ENCODE measurements at places on chromosomes 2 and 18.

- H3K4me1 ChIP-seq: no peaks in the 10 kb centered on the region
- H3K4me3 ChIP-seq: no peak overlapping the region
- H3K27ac ChIP-seq: no peak overlapping the region
- no peaks in the 10 kb centered on the region for H3K36me3 ChIP-seq
- H3K27me3 ChIP-seq: no peaks in the 10 kb centered on the region
Measured at GRCh38 chr2:147135376-147135775, 709.5 kb upstream of the ACVR2A start.

GRCh38 chr2:46926863-46927262, 11.3 kb upstream of the MCFD2 start:
- peaks cover 15% of the 10 kb centered on the region for H3K4me1 ChIP-seq
- H3K27me3 ChIP-seq: no peaks in the 10 kb centered on the region
- no peak overlapping the region for H3K27ac ChIP-seq
- DNase-seq: no peak
- H3K36me3 ChIP-seq: no peaks in the 10 kb centered on the region
- no peak overlapping the region for H3K4me3 ChIP-seq

DNA sequence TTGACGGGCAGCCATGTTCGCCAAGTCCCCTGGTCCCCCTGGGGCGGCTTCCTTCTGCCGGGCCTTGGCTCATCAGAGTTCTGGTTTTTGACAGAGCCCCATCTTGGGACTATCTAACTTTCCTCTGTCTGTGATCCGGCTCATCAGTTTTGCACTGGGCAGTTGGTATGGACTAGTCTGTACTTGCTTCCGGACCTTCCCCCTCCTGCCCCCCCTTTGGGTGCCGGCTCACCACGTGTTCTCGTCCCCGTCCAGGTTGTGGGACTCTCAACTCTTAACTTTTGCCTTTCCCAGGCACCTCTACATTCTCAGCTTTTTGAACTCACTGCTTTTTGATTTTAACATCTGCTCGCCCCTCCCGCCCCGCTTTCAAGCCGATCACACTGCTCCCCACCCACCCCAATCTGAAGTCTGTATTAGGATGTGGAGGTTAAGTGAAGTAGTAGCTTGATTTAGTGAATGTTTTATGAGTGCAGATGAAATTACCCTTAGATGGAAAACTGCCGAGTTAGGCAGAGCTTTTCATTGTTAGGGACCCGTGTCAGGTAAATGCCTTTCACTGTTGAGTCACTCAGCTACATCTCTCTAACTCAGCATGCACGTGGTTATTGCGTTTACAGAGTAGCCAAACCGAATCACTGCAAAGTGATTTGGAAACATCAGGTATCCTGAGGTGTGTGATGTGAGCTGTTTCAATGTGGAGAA, 874 bp downstream of the WDR43 start:
- H3K27ac ChIP-seq: peak overlapping the region; percentile 84
- peak overlapping the region; percentile 94 for H3K4me3 ChIP-seq
- no peaks in the 10 kb centered on the region for H3K36me3 ChIP-seq
- peaks cover 26% of the 10 kb centered on the region for H3K4me1 ChIP-seq
- H3K27me3 ChIP-seq: no peaks in the 10 kb centered on the region
- DNase-seq: peak; percentile 31

GRCh38 chr18:47893047-47893446, 37.4 kb downstream of the SMAD2 start:
- no peak overlapping the region for H3K27ac ChIP-seq
- no peak overlapping the region for H3K4me3 ChIP-seq
- no peaks in the 10 kb centered on the region for H3K27me3 ChIP-seq
- H3K36me3 ChIP-seq: peaks cover 2% of the 10 kb centered on the region
- peaks cover 22% of the 10 kb centered on the region for H3K4me1 ChIP-seq
- no peak for DNase-seq

DNA sequence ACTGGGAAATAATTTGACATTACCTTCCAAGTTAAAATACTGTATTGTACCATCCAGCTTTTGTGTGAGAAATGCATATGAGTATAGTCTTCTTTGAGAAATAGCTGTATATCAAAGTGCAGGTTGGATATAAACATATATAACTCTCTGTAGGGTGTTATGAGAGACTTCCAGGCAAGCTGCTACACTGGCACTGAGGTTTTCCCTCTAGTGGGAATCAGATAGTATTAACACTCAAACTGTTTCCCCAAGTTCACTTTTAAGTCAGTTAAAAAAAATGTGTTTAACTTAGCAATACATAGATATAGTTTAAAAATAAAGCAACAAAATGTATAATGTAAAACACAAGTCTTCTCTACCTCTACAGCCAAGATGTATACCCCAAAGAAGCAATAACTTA, 368.4 kb upstream of the SLC8A1 start:
- no peaks in the 10 kb centered on the region for H3K27me3 ChIP-seq
- no peaks in the 10 kb centered on the region for H3K36me3 ChIP-seq
- no peak overlapping the region for H3K27ac ChIP-seq
- H3K4me3 ChIP-seq: no peak overlapping the region

GRCh38 chr2:15594291-15595256, 2.9 kb downstream of the DDX1 start:
- H3K27ac ChIP-seq: no peak overlapping the region
- no peaks in the 10 kb centered on the region for H3K27me3 ChIP-seq
- H3K36me3 ChIP-seq: peaks cover 26% of the 10 kb centered on the region
- no peak overlapping the region for H3K4me3 ChIP-seq
- no peak for DNase-seq

GRCh38 chr2:169254774-169255173, 107.6 kb downstream of the LRP2 start:
- H3K4me1 ChIP-seq: no peaks in the 10 kb centered on the region
- DNase-seq: no peak
- H3K27me3 ChIP-seq: peaks cover 2% of the 10 kb centered on the region
- no peak overlapping the region for H3K27ac ChIP-seq
- H3K4me3 ChIP-seq: no peak overlapping the region

DNA sequence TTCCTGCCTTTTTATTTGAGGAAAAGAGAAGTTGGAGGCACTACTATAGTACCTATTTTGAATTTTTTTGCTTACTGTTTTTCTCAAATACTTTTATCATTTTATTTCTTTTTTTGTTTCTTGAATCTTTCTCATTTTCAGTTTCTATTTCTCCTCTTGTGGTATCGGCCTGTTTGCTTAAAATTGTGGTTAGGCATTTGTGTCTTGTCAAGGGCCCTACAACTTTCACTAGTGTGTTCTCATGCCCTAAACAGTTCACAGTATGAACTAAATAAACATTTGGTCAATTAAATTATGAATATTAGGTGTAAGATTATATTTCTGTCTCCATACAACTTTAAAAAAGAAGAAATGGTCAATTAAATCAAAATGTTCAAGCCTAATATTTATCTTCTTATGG, 613.5 kb downstream of the MBD2 start:
- no peak for DNase-seq
- no peak overlapping the region for H3K27ac ChIP-seq
- no peak overlapping the region for H3K4me3 ChIP-seq
- no peaks in the 10 kb centered on the region for H3K27me3 ChIP-seq

DNA sequence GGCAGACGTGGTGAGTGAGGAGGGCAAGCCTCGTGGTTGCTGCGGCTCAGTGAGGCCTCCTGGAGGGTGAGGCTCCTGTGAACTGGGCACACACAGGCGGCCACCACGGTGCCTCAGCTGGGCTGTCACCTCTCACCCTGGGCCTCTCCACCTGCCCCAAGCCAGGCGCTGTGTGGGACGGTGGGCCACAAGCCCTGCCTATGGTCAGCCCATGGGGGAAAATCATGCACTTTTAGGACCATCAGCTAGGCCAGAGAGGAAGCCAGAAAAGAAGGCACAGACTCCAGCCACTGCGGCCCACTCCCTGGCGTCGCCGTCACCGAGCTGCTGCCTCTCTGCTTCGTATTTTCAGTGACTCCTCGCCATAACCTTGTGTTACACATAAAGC, 28.5 kb upstream of the HS6ST1 start:
- H3K27me3 ChIP-seq: peaks cover 3% of the 10 kb centered on the region
- no peak for DNase-seq
- H3K27ac ChIP-seq: no peak overlapping the region
- no peaks in the 10 kb centered on the region for H3K4me1 ChIP-seq
- no peaks in the 10 kb centered on the region for H3K36me3 ChIP-seq

GRCh38 chr18:48852794-48853193, 98.0 kb downstream of the SMAD7 start:
- H3K27me3 ChIP-seq: no peaks in the 10 kb centered on the region
- no peak for DNase-seq
- peaks cover 37% of the 10 kb centered on the region for H3K4me1 ChIP-seq
- no peak overlapping the region for H3K4me3 ChIP-seq
- H3K36me3 ChIP-seq: no peaks in the 10 kb centered on the region

- no peaks in the 10 kb centered on the region for H3K27me3 ChIP-seq
- no peak overlapping the region for H3K27ac ChIP-seq
- no peak for DNase-seq
- H3K4me1 ChIP-seq: no peaks in the 10 kb centered on the region
- H3K4me3 ChIP-seq: no peak overlapping the region
- no peaks in the 10 kb centered on the region for H3K36me3 ChIP-seq
Measured at GRCh38 chr2:50069454-50069853, 915.1 kb upstream of the FSHR start.

- no peak overlapping the region for H3K27ac ChIP-seq
- H3K36me3 ChIP-seq: no peaks in the 10 kb centered on the region
- H3K4me1 ChIP-seq: peaks cover 10% of the 10 kb centered on the region
- DNase-seq: peak; percentile 77
- no peak overlapping the region for H3K4me3 ChIP-seq
Measured at GRCh38 chr2:64876137-64876647, 113.0 kb upstream of the SLC1A4 start.

Measured in endothelial cell of umbilical vein (primary cell).